IPS DF 6.9 (cell line): ENCODE measurements at places on chromosomes 2 and 18.

DNA sequence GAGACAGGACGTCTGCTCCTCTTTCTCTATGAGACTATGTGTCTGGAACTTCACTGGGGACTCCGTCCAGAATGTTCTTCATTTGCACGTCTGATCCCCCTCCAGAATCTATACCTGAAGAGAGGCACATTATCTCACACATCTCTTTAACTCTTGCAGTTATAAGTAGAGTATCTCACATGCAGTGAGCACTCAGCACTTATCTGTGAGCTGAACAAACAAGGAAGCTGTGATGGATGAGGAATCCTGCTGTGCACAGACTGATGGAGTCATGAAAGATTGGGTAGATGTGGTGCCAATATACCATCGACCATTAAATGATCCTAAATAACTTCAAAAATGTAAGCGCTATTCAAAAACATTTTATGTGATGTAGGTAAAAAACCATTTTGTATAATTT is 888.3 kb upstream of the CELF4 start:
- no peak for DNase-seq

- DNase-seq = no peak
Measured at GRCh38 chr2:75589391-75590105, 28.8 kb upstream of the EVA1A start.

- DNase-seq = no peak
Measured at GRCh38 chr2:52880872-52881271, 886.7 kb upstream of the CHAC2 start.

DNA sequence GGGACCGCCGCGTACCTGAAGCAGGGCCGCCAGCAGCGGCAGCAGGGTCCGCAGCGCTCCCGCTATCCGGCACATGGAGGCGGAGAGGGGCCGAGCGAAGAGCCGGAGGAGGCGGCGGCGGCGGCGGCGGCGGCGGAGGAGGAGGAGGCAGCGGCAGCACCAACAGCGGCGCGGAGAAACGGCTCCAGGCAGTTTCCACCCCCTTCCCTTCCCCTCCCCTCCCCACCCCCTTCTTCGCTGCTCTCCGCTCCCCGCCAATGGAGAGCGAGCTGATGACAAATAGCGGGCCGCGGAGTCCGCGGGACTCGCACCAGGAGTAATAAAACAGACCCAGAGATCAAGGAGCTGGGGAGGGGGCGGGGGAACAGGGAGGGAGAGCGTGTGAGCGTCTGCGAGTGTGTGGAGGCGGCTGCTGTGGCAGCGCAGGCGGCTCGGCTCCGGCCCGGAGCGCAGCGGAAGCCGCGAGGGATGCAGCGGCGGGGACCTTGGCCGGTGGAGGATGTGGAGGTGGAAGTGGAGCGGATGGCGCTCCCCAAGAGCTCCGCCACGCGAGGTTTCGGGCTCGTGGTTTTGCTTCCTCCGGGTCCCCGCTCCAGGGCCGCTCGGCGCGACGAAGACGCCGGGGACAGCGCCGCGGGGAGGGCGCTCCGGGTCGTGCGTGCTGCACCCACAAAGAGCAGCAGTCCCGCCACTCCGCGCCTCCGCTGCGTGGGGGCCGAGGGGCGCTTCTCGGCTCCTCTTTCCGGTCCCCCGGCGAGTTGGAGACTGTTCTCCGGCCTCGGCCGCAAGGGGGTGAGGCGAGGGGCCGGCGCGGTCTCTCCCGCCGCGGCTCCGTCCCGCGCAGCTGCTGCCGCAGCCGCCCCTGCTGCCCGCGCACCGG is at the start of gene CDH2:
TSS of gene CDH2 (minus strand) at position 183 of the 880 bp plus-strand sequence. CDS start at position 75, 108 bp downstream.
- DNase-seq = no peak

DNA sequence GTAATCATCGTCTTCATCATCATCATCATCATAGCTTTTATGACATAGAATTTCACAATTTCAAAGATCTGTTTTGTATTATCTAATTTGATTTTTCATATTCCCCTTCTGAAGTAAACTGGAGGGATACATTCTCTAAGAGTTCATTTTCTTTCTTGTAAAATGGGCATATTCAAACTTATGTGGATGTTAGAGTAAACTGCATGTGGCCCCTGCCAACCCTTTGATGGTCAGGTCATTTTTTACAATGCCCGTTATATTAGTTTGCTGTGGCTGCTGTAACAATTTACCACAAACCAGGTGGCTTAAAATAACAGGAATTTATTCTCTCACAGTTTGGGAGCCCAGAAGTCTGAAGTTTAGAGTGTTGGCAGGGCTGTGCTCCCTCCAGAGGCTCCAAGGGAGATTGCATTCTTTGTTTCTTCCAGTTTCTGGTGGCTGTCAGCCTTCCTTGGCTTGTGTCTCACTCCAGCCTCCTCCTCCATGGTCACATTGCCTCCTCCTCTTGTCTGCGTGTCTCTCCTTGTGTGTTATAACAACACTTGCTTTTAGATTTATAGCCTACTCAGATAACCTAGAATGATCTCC is 127.5 kb upstream of the MMADHC start:
- peak; percentile 55 for DNase-seq

GRCh38 chr2:12486205-12487118 is 230.3 kb upstream of the TRIB2 start:
- DNase-seq = no peak

- no peak for DNase-seq
Measured at GRCh38 chr2:30213907-30214463, 17.3 kb upstream of the LBH start.

DNA sequence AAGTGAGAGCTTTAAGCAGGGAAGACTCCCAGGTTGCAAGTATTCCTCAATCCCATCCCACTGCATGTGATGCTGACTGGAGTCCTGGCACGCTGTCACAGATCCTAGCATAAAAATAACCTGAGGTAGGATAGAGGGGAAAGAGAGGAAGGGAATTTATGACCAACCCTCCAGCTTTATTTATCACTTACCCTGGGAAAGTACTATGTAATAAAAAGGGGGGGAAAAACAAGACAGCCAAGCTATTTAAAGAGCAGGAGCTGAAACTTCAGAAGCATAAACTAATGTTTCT is 122.2 kb downstream of the SLC8A1 start:
- no peak for DNase-seq

DNA sequence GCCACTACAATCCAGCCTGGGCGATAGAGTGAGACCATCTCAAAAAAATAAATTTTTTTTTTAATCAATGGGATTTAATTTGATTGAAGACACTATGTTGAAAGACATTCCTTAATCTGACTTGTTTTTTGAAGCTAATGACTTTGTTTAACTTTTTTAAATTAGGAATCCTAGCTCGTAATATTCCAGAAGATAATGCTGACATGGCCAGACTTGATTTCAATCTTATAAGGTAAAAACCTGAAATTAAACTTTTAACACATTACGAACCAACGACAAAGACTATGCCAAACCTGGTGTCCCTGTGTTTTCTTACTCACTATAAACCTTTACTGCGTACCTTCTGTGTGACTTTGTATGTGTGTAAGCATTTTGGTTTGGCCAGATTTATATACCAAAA is 7.6 kb downstream of the ATIC start:
- no peak for DNase-seq
